ENCODE measurements at places on chromosomes 6 and 20. TPM values are rescaled to one million over a fixed set of nuclear protein-coding genes. Genes with fewer than 3 reads are reported as not detected.

The OVOL2 gene
- total RNA-seq: not detected

The DLL1 gene
- total RNA-seq: 0.87 TPM

The DEF6 gene
- total RNA-seq: 219 TPM

The PXT1 gene
- 0.17 TPM for total RNA-seq

The CDKN1A gene
- 43.4 TPM for total RNA-seq

The PSORS1C1 gene
- not detected for total RNA-seq

The HRH3 gene
- not detected for total RNA-seq
